Hair follicular keratinocyte (primary cell): ENCODE measurements at places on chromosomes 11 and 22. TPM values are rescaled to one million over a fixed set of nuclear protein-coding genes. Genes with fewer than 3 reads are reported as not detected.

Gene VPREB1
- total RNA-seq: not detected in 2 replicates

Gene HTR3B
- total RNA-seq: not detected in 2 replicates

Gene OR5B21
- total RNA-seq: not detected in 2 replicates

Gene LRRC74B
- not detected in 2 replicates for total RNA-seq

Gene CHID1
- total RNA-seq: 70.0 and 75.8 TPM in 2 replicates

Gene GTSE1
- 3.3 and 11.1 TPM in 2 replicates for total RNA-seq

Gene ATG16L2
- 10.6 and 17.2 TPM in 2 replicates for total RNA-seq

Gene BAD
- total RNA-seq: 110 and 128 TPM in 2 replicates

Gene ANO5
- not detected in 2 replicates for total RNA-seq

Gene SCGB2A2
- total RNA-seq: not detected in 2 replicates

Gene RAPSN
- total RNA-seq: not detected in 2 replicates
